Omental fat pad (tissue), 4 donors: ENCODE measurements at places on chromosomes 6 and 20.

DNA sequence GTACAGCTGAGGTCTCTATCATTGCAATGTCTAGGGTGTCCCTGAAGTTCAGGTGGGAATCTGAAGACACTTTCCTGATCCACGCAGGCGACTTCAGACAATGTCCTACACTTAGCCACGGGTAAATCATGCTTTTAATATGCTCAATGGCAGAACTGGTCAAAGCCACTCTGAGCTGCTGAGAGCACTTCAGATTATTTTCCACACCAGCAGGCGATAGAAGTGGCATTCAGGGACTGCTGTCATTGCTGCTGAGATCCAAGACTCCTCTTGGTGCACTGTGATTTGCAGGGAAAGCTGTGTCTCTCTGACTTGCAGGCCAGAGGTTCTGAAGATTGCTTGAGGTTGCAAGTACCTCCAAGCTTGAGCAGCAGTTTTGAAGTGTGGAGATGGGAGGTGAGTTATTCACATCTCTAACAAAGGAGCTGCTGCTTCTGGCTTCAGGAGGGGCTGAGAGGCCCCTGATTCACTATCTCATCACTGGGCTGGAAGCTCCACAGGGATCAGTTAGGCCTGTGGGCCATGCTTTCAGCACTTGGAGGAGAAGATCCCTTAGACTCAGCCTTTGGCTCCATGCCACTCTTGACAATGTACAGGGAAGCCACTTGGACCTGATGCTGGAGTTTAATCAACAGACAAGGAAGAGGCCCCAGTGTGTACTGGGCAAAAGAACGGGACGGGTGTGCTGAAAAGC is 2.9 kb upstream of the SSTR4 start:
- DNase-seq = no peak

DNA sequence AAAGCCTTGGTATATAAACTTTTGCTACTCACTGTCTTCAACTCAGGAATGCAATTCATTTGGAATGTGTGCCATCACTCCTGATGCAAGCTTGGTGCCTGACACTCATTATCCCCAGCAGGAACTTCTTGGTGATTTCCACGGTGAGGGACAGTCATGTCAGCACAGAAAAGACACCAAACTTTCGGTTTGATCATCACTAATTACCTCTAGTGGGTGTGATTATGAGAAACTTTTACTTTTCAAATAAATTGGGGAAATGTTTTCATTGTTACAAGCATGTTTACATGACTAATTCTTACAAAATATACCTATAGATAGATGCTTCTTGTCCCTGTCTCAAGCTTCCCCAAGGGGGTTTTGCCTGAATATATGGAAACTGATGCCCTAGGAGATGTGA is 40.9 kb downstream of the RPP40 start:
- no peak for DNase-seq

GRCh38 chr6:62797190-62797589 is 414.1 kb upstream of the FKBP1C start:
- DNase-seq = no peak

DNA sequence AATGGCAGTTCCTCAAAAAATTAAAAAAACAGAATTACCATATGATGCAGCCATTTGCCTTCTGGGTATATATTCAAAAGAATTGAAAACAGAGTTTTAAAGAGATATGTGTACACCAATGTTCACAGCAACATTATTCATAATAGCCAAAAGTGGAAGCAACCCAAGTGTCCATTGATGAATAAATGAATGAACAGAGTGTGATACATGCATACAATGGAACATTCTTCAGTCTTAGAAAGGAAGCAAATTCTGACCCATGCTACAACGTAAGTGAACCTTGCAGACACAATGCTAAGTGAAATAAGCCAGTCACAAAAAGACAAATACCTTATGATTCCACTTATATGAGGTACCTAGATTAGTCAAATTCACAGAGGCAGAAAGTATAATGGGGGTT is 34.7 kb upstream of the YWHAB start:
- no peak for DNase-seq

- DNase-seq = no peak
These were observed 101.3 kb downstream of the VEGFA start for GRCh38 chr6:43871284-43871683.

DNA sequence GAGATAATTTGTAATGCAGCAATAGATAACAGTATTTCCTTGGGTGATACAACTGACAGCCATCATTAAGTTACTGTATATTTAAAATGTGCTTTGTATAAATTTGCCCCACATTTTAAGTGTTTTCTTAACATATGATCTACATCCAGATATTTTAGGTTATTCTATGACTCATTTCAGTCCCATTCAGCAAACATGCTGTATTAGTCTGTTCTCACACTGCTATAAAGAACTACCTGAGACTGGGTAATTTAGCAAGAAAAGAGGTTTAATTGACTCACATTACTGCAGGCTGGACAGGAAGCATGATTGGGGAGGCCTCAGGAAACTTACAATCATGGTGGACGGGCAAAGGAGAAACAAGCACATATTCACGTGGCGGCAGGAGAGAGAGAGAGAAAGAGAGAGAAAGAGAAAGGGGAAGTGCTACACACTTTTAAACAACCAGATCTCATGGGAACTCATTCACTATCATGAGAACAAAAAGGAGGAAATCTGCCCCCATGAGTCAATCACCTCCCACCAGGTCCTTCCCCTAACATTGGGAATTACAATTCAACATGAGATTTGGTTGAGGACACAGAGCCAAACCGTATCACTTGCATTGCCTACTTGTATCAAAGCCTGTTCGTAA is 9.6 kb upstream of the CHD6 start:
- no peak for DNase-seq

DNA sequence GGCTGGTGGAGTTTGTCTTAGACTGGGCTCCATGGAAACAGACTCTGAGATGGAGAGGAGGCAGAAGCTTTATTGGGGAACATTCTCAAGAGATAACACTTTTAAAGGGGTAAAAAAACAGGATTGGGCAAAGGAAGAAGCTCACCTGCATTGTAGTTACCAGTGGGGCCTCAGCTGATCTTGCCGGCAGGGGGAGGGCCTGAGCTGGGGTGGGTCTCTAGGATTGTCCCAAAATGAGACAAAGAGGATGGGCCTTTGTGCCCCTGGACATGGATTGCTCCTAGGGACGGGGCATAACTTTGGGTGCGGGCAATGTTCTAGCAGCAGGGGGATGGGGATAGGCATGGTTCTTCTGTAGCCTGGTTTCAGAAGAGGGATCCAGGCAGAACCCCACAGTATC is 12.5 kb downstream of the SGK2 start:
- DNase-seq = no peak

- no peak for DNase-seq
These were observed 8.9 kb downstream of the CD164 start for GRCh38 chr6:109373331-109373730.

- no peak for DNase-seq
These were observed 1712.2 kb downstream of the GRIK2 start for GRCh38 chr6:103105686-103106085.

GRCh38 chr6:12450467-12450866 is 160.3 kb downstream of the EDN1 start:
- DNase-seq = no peak

GRCh38 chr6:25925876-25926275 is 4.6 kb downstream of the SLC17A2 start:
- no peak for DNase-seq

DNA sequence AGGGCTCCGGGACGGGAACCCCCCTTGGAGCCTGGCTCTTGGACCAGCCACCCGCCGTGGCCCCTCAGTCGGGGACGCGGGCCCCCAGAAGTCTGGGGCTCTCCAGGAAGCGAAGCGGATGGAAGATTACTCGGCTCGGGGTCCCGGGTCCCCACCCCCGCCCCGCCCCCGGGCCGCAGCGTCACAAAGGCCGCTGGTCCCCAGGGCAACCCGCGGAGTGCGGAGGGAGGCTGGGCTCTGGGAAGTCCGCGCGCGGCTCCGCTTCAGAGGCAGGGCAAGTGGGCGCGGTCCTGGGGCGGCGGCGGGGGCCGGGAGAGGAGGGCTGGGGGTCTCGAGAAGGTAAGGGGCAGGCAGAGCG is at the start of gene FNDC11:
Gene FNDC11, plus strand, starts transcription at position 227 of the 358 bp plus-strand sequence. CDS start 1,505 bp downstream, outside the sequence.
- no peak for DNase-seq

- DNase-seq = no peak
These were observed 32.3 kb upstream of the XRN2 start for GRCh38 chr20:21270806-21271205.

DNA sequence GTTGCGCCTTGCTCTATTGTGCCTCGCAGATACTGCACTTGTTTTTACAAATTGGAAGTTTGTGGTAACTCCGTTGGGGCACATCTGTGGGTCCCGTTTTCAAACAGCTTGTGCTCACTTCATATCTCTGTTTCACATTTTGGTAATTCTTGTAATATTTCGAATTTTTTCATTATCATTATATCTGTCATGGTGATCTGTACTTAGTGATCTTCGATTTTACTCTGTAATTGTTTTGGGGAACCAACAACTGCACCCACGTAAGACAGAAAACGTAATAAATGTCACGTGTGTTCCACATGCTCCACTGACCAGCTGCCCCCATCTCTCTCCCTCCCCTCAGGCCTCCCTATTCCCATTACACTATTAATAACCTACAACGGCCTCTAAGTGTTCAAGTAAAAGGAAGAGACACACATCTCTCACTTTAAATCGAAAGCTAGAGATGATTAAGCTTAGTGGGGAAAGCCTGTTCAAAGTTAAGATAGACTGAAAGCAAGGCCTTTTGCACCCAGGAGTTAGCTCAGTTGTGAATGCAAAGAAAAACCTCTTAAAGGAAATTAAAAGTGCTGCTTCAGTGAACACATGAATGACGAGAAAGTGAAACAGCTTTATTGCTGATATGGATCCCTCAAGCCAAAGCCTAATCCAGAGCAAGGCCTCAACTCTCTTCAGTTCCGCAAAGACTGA is 26.9 kb downstream of the TTLL2 start:
- no peak for DNase-seq

- no peak for DNase-seq
These were observed 157.4 kb downstream of the TSHZ2 start for GRCh38 chr20:53129563-53129962.

- DNase-seq = no peak
These were observed 246.1 kb downstream of the RIMS1 start for GRCh38 chr6:72132427-72132826.

DNA sequence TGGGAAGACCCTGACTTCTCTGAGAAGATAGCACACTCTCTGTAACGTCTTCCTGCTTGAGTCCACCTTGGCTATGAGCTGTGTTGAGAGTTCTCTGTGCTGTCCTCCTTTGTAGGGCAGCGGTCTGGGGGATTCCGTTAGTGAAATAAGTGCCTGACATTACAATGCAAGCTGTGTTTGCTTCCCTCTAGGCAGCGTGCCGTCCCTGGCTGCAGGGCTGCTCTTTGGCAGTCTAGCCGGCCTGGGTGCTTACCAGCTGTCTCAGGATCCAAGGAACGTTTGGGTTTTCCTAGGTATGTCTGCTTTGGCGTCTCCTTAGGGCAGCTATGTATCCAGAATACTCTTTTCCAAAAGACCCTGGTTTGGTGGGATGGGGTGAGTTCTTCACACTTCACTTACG is 2.8 kb downstream of the TMEM14C start:
- no peak for DNase-seq

GRCh38 chr6:97703661-97704060 is 420.6 kb upstream of the MMS22L start:
- no peak for DNase-seq

GRCh38 chr20:51400051-51400926 is 142.2 kb downstream of the NFATC2 start:
- DNase-seq = no peak

DNA sequence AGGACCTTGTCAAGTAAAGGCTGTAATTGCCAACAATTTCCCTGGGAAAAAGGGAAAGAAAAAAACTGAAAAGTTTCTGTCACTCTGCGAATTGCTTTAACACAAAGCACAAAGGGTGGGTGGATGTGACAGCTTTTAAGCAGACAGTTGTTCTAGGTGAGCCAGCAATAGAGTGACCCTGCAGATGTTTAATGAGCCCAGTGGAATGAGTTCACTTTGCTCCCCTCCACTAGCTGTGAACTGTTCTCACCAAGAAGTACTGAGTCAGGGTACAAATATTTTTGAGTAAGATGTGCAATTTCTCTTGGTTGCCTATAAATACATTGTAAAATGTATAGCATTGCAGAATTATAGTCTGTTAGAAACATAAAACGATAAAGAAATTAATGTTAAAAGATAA is 26.2 kb upstream of the LRRC1 start:
- DNase-seq = no peak

DNA sequence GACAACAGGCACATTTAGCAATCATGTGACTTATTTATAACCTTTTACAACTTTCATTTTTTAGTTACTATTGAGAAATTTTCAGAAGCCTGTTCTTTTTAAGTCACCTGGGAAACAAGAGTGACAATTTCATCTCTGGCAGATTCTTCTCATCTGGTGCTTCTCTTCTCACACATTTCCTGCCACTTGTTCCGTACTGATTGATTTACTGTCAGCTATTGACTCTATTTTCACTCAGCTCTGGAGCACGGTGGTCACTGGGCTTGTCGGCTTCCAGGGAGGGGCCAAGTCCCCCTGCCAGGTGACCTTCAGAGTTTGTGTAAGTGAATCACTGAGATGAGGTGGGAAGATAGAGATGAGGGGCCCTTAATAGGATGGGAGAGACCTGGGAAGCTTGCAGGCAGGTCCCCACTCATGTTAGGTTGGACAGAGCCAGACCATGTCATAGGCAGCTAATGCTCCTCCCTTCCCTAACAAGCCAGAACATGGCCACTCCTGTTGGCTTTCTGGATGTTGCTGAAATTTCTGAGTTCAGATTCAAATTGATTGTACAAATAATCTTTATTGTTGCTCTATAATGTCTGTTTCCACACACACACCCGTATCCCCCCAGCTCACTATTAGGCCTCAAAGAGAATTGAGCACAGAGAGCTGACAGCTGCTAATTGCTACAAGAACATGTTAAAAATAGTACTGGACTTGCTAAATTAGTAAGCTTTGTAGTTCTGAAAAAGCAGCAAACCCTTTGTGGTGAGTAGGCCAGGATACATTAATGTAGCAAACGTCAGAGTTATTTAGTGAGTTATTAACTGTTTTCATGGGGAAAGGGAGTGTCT is 13.3 kb downstream of the DUSP22 start:
- no peak for DNase-seq

DNA sequence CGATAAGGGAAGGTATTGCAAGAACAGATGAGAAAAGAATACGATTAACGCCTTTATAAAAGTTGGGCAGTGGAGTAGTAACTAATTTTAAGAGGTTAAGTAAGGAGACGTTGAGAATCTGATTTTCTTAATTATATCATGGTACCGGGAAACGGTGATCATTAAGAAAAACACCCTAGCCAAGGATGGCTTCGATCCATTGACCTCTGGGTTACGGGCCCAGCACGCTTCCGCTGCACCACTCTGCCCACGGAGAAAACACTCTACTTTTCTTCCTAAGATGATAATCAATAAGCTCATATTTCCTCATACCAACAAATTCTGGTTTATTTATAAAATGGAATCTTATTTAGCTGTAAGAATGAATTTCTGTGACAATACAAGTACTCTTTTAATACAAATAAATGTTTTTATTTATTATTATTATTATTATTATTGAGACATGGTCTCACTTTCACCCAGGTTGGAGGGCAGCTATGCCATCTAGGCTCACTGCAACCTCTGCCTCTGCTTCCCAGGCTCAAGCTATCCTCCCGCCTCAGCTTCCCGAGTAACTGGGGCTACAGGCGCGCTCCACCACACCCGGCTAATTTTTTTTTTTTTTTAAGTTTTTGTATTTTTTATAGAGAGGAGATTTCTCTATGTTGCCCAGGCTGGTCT is 8.3 kb downstream of the POM121L2 start:
- no peak for DNase-seq

- DNase-seq = no peak
These were observed 249.0 kb downstream of the UTRN start for GRCh38 chr6:144534180-144534579.
